Esophagus muscularis mucosa (tissue), 4 donors: ENCODE measurements at places on chromosomes 11 and 22.

GRCh38 chr11:130411223-130411622 lies 17.2 kb downstream of the ADAMTS8 start:
- DNase-seq = no peak

DNA sequence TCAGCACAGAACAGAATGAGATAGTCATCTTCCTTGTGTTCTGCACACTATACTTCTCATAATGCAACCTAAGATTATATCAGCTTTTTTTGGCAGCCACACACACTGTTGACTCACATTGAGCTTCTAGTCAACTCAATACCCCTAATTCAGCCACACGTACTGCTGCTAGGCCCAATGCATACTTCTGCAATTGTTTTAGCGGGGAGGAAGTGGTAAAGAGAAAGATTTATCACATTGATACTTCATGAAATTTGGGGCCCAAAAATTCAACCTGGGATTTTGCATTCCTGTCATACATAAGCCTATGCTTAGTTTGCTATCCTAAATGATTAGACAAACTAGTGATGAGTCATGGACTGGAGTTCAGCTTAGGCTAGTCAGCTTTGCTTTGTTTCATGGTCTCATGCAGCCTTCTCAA lies 8.6 kb upstream of the UPB1 start:
- no peak for DNase-seq

GRCh38 chr11:31107649-31108048 lies 261.9 kb downstream of the DCDC1 start:
- no peak for DNase-seq

- no peak for DNase-seq
Measured at GRCh38 chr11:31236143-31236542, 133.4 kb downstream of the DCDC1 start.

DNA sequence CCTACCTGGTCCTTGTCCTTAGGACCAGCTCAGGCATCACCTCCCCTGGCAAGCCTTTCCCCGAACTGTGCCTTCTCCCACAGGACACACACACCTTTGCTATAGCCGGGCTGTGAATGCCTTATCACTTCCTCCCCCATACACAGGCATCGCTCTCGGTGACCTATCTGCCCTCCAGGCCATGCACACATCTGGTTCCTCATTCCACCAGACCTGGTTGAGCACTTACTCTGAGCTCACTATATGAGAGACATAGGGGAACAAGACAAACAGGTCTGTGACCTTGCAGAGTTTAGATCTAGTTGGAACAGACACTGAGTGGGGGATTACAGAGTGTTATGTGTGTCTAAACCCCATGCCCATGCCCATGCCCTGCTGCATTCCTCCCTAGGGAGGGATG lies 3.1 kb upstream of the BCR start:
- DNase-seq = no peak

- no peak for DNase-seq
Measured at GRCh38 chr11:26234451-26234850, 97.5 kb upstream of the ANO3 start.

DNA sequence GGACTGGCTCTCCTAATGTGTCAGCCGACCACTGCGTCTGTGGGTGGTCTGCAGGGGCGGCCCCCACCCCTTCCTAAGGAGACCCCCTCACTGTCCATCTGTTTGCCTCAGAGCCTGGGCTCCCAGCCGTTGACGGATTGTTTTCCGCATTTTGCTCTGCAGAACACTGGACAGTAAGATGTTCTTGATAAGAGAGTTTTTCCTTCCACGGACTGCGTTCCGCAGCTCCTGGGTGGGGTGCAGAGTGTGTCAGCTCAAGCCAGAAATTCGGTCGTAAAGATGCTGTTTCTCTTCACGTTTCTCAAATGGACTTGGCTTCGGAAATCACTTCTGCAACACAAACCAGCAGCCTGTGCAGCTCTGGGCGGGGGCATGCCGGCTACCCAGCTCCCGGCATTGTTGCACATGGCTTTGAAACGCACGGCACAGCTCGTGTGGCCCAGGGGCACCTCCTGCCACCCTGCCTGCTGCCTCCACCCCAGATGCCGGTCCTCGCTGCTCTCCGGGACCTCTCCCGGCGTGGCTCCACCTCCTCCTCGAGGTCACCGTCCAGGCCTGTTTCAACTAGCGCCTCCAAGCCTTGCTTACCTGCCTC lies 2.9 kb upstream of the MRGPRG start:
- no peak for DNase-seq

GRCh38 chr11:48018528-48019216 lies 38.3 kb downstream of the PTPRJ start:
- DNase-seq = no peak

DNA sequence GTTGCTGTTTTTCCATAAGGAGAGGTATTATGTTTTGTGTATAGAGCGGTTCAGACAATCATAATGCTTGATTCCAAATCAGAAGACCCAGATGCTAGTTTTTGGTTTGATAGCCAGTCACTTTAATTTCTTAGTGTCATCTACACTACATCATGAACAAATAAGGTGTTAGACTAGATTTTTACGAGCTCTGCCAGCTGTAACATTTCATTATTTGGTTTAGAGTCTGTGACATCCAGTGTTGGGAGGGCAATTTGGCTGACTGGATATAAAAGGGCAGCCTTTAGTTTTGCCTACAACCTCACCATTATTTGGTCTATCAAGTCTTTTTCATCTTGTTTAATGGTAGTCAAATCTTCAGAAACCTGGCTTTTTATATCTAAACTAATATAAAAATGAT lies 30.2 kb upstream of the FBXO3 start:
- DNase-seq = no peak

GRCh38 chr22:49994361-49995040 lies 18.1 kb downstream of the IL17REL start:
- DNase-seq = no peak

GRCh38 chr11:68303083-68303482 lies 9.3 kb upstream of the LRP5 start:
- DNase-seq = no peak

DNA sequence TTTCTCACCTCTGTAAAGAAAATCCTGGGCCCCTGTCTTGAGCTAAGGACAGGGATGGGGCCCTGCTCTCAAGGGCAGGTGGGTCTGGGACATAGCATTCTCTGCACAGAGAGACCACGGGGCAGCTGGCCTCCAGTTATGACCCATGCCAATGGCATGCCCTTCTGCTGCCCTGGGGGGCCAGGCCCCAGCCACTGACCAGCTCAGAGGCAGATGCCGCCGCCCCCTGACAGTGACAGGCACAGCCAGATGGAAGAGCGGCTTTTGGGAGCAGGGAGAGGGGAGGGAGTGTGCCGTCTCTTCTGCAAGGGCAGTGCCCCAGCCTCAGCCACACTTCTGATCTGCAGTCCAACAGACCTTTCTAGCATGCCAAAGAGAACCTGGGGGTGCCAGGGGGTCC lies 114.8 kb upstream of the NAV2 start:
- no peak for DNase-seq

DNA sequence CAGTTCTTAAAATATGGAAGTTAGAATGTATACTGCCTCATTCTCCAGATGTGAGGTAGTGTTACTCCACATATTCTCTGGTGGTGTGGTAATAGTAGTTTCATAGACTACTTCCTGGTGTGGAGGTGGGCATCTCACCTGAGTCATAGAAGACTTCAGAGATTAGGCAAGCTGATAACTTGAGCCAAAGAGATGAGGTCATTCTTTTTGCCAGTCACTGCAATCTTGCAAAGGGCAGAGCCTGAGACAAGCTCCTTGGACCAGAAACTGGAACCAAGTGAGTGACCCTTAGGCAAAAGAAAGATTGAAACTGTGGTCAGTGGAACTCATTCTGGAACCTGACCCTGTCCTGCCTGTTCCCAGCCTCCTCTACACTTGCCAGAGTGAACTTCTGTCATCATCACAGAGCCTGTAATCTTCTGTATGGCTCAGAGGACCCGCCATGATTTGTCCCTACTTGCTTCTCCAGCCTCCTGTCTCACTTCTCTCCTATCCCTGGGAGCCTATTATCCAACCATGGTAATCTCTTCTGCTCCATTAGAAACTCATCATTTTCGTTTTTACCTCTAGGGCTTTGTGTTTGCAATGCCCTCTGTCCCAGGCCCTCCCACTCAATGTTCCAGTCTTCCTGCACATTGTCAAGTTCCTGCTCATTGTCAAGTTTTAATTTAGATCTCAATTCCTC lies 10.6 kb upstream of the CCDC83 start:
- DNase-seq = no peak

- no peak for DNase-seq
Measured at GRCh38 chr22:35961480-35962295, 66.9 kb downstream of the RBFOX2 start.

DNA sequence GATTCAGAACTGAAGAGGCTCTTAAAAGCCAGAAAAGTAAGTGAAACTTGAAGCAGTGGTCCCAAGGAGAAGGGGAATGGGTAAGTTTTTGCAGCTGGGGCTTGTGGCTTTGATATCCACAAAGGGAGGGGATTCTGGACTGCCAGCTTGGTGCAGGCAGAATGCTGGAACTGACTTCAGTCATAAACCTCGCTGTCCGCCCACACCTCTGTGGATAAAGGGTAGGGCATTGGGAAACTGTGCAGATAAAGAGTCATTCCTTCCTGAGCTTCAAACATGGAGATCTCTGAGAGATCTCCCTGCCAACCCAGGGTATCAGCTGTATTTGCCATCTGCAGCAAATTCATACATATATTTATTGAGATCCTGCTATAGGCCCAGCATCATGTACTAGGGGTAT lies 124.3 kb upstream of the OR9Q1 start:
- DNase-seq = no peak
